Cerebellum (tissue), 4 donors: ENCODE measurements at places on chromosomes 2 and 18.

DNA sequence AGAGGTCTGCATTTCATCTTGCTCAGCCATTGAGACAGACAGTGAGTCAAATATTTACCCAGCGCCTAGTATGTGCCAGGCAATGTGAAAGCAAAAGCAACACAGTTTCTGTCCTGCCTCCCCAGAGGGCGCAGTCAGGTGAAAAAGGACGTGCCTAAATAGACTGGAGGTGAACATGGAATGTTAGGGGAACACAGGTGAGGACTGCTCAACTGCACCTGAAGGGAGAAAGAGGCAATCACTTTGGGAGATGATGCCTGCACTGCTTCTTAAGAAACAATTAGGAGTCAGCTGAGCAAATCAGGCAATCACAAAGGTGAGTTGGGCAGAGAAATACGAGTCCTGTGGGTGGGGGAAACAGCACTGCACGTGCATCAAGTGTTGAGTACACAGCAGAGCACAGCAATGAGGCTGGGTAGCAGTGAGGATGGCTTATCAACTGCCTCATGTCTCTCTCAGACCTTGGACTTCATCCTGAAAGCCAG lies 218.3 kb upstream of the SMAD7 start:
- DNase-seq: no peak

DNA sequence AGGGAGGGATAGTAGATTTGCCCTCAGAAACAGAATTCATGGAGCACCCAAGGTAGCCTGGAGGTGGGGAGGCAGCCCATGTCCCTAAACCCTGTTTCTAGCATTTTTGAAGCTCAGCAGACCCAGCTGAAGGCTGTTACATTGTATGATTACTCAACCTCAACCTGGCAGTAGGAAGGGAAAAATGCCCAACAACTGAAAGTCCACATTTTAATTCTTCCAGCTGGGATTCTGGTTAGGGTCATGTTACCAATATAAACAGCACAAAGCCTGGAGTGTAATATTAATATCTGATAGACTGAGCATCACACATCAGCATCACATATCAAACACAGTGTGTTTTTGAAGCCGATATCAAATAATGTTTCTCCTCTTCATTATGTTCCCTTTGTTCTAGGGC lies 437.0 kb downstream of the HRH4 start:
- no peak for DNase-seq

DNA sequence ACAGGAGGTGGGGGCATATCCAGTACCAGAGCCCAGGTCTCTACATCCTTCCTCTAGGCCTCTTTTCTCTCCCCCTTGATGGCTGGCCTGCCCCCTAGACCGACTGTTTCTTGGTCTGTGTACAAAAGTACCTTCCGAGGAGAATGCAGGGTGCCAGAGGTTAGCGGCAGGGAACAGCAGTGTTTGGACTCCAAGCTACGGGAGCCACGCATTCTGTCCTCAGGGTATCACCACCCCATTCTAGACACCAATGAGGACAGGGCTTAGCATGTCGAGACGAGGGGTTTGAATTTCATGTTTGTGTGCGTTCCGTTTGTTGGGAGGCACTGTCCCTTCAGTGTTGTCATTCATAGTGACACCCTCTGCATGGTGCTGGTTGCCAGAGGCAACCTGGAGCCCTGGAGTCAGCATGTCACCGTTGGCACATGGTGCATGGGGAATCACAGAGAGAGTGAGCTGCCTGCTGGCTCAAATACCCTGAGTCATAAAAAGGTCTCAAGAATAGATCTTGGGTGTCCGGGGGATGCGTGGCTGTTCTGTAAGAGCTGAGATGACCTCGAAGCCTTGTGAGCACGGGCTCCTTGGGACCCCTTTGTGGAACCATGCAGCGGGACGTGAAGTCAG lies 57.2 kb upstream of the LDLRAD4 start:
- DNase-seq: no peak

GRCh38 chr2:109604597-109604996 lies 9.2 kb downstream of the SEPTIN10 start:
- DNase-seq: no peak
